NCI-H2081 (cell line): ENCODE measurements at places on chromosomes 1 and 21.

- DNase-seq: peak; percentile 18
Measured at GRCh38 chr1:26541816-26542711, 12.5 kb downstream of the RPS6KA1 start.

GRCh38 chr1:99943223-99943794, 26.5 kb upstream of the SLC35A3 start:
- no peak for DNase-seq

- no peak for DNase-seq
Measured at GRCh38 chr1:113887402-113888175, at the start of gene BCL2L15. Gene BCL2L15, minus strand, starts transcription at chr1:113887581. Its CDS starts 206 bp downstream, at chr1:113887375.

DNA sequence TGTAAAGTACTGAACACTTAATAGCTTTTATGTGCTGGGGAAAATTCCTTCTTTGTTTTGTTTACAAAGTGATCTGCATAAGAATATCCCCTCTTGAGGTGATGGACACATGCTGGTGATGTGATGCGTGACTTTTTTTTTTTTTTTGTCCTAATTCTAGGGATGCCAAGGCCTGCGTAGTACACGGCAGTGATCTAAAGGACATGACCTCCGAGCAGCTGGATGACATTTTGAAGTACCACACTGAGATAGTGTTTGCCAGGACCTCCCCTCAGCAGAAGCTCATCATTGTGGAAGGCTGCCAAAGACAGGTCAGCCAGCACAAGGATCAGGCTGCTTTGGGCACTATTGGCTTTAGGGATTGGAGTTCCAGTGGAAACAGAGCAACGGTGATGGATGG, 24.7 kb downstream of the ATP1A1 start:
- no peak for DNase-seq

DNA sequence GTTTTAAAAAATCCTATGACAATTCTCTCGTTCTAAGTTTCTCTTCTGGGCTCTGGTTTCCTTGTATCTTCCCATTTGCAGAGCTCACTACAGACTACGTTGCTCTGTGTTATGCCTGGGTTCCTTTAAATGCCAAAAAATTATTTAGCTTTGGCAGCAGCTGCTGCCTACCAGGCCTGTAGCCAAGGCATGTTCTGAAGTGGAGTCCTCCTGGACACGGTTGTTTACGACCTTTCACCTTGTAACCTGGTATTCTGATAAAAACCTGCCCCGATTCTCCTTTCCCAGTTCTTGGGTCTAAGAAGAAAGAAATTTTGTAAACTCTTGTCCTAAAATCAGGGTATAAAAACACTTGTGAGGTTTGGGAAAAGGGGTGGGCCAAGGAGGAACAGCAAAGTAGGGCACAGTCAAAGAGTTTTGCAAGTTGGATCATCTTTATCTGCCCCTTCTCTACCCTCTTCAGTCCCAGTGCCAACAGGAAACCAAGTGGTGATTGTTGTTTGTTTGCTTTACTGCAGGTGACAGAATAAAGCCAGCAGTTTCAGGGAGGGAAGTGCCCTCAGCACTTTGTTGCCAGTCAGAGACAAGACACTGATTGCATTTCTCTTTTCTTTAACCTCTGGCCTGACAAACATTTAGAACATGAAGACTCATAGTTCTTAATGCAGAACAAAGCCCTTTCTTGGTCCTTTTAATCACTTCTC, 3.1 kb upstream of the TXNIP start:
- peak; percentile 28 for DNase-seq

DNA sequence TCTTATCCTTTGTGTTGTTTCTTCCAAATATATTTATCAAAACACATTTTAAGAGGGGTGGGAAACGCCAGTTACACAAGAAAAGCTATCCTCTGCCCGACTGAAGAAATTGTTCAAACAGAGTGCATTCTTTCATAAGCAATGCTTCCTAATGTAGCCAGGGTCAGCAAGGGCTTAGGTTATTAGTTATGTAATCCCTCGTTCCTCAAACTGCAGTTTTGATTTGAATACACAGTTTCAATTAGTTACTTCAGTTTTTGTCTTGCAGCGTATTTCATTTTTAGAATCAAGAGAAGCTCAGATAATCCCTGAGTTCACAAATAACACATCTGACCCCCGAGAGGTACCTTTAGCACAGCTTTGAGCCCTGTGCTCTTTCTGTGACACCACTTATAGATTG, 141.7 kb upstream of the NRIP1 start:
- no peak for DNase-seq

GRCh38 chr21:14918527-14918926, 146.3 kb downstream of the NRIP1 start:
- DNase-seq: no peak

DNA sequence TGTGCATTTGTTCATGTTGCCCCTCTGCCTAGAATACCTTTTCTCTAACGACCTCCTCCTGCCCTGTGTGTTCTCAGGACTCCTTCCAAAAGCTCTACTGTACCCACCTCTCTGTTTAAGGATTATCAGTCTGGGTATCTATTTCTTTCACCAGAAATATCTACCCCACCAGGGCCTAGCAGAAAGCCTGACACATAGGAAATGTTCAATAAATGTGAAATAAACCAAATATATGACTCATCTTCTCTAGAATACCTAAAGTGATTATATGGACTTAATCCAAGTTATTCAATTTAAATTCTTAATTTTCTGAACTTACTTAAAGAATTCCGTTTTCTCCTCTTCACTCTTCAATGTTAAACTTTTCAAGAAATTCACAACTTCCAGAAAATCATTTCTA, 27.1 kb downstream of the SCYL3 start:
- DNase-seq: no peak

- no peak for DNase-seq
Measured at GRCh38 chr1:4836574-4836973, 182.2 kb downstream of the AJAP1 start.

DNA sequence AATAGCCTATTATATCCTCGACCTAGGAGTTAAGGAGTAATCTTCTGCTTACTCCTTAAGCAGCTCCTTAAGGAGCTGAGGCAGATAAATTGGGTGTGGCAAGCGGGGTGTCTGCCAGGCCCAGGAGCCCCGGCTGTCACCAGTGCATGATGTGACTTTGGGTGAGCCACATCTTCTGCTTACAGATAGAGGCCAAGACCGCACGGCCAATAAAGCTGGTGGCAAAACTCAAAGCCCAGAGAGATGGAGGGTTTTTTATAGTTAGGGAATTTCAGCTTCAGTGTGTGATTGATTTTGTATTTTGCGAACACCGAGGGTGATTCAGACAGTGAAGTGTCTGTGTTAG, 9.8 kb downstream of the MX2 start:
- no peak for DNase-seq

DNA sequence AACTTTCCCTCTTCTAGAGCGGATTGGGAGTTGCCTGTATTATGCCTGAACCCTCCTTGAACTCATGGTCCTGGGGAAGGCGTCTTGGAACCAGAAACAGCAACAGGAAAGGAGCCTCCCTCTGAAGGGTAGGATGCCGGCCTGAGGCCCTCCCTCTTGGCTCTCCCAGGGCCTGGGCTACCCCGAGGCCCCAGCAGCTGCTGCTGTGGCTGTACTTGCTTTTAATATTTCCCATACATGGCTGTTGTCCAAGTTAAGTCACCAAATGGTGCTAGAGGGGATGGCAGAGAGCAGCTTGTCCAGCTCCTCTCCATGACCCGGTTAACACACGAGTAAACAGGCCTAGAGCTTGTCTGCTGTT, 10.5 kb downstream of the CHRNB2 start:
- DNase-seq: no peak

DNA sequence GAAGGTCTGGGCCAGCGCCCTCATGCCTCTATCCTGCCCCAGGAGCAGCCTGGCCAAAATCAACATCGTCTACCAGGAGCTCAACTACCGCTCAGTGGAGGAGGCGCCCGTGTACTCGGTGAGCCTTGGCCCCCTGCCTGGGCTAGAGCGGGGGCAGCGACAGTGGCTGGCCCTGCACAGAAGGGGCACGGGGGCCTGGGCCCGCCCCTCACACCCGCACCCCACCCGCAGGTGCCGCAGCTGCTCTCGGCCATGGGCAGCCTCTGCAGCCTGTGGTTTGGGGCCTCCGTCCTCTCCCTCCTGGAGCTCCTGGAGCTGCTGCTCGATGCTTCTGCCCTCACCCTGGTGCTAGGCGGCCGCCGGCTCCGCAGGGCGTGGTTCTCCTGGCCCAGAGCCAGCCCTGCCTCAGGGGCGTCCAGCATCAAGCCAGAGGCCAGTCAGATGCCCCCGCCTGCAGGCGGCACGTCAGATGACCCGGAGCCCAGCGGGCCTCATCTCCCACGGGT, 10.8 kb downstream of the SCNN1D start:
- no peak for DNase-seq

DNA sequence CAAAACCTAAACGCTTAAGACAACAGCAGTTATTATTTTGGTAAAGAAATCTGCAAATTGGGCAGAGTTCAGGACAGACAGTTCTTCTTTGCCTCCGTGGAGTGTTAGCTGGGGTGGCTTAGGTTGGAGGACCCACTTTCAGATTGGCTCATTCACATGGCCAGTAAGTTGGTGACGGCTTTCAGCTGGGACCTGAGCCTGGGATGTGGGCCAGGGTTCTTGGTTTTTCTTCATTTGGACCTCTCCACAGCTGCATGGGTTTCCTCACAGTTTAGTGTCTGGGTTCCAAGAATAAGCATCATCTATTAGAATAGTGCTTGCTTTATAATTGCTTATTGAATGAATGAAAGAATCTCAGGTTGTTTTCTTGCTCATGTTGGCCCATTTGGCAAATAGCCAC, 72.2 kb downstream of the ATF6 start:
- DNase-seq: no peak

- DNase-seq: no peak
Measured at GRCh38 chr1:28822799-28823198, 10.8 kb downstream of the OPRD1 start.

DNA sequence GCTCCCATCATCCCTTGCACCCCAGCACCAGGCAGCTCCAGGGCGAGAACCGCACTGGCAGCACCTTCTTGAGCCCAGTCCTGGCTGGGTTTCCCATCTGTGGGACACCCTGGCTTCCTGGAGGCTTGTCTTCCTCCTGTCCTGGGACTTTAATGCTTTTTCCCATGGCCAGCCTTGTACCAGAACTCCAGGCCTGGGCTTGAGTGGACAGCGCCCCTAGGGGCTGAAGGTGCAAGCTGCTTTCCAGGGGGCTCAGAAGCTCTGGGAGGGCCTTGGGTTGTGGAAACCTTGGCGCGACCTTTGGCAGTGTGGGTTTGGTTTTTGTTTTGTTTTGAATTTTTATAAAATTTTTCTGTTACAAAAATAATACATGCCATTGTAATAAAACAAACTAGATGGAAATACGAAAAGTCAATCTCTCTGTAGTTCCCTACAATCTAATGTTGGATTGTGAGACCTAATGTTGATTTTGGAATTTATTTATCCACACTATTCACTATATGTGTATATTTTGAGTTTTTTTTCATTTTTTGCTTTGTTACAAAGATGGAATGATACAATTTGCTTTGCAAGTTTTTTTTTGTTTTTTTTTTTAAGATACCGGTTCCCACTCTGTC, 33.8 kb upstream of the RPL11 start:
- DNase-seq: peak; percentile 18

DNA sequence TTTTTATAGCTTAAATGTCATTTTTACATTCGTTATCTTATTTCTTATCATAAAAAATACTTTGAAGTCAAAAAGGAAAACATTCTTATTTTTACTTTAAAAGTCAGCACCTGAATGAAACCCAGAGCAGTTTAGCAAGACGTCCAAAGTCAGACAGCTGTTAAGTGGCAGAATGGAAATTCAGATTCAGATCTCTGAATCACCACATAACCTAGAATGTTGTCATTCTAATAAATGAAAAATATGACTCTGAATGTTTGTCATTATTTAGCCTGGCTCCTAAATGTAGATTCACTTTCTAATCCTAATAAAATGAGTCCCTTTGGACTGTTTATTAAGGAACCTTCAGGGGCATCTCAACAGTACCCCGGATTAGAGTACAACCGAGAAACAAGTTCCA, 75.2 kb upstream of the RGS7 start:
- DNase-seq: no peak

DNA sequence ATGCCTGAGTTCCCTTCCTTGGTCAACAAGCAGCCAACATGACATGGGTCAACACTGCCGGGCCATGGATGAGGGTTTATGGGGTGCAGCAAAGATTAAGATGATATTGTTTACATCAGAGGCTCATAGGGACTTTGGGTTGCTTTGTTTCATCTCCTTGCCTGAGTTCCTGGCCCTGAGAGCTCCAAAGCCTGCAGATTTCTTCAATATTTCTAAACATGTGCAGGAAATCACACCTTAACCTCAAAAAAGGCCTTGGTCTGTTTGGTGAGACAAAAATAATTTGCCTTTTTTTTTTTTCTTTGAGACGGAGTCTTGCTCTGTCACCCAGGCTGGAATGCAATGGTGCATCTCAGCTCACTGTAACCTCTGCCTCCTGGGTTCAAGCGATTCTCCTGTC, 876 bp downstream of the SLAMF8 start:
- no peak for DNase-seq

- no peak for DNase-seq
Measured at GRCh38 chr21:16377857-16378256, 648.1 kb downstream of the USP25 start.

GRCh38 chr1:94755675-94756074, 64.5 kb upstream of the SLC44A3 start:
- DNase-seq: no peak

DNA sequence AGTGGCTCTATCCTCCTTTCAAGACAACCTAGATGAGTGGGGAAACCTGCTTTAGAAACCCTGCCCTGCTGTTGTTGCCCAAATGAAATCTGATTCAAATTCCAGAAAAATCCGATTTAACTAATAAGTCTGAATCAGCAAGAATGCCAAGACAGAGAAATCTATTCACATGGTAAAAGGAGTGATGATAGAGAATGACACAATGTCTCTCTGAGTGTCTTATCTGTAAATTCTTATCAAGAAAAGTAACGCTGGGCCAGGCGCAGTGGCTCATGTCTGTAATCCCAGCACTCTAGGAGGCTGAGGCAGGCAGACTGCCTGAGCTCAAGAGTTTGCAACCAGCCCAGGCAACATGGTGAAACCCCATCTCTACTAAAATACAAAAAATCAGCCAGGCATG, 13.7 kb upstream of the GUCA2A start:
- DNase-seq: no peak

GRCh38 chr1:70146488-70146887, 58.9 kb downstream of the LRRC40 start:
- DNase-seq: no peak

DNA sequence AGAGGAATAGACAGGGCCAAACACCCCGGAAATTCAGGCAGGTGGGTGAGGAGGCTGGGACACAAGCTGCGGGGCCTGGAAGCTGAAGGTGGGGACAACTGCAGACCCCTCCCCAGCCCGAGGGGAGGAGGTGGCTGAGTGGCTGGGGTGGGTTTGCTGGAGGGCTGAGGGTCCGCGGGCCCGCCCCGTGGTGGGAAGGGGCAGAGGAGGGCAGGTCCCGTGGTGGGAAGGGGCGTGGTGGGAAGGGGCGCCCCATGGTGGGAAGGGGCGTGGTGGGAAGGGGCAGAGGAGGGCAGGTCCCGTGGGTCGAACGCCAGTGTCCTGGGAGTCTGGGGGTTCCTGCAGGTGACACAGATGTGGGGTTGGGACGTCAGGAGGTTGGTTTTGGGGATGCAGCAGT, 24.3 kb upstream of the TTLL10 start:
- DNase-seq: no peak

DNA sequence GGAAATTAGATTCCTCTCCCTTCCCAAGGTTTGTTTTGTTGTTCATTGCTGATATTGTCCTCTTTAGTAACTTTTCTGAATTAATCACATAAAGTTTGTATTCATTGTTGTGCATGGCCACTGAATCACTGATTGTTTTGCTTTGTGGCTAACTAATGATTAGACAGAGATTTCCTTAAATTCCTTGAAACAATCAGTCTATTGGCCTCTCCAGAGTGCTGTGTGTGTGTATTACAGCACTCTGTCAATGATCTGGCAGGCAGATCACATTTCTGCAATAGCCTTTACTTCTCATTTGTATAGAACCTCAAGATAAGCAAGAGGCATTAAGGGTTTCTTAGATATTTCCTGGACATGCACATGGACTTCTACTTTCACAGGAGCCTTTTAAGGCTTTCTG, 78.6 kb downstream of the DUSP10 start:
- no peak for DNase-seq
